Thoracic aorta endothelial cell (primary cell): ENCODE measurements at places on chromosomes 16 and 17. TPM values are rescaled to one million over a fixed set of nuclear protein-coding genes. Genes with fewer than 3 reads are reported as not detected.

Gene CPHXL2
- total RNA-seq: not detected in 2 replicates

Gene KRT33A
- total RNA-seq: not detected in 2 replicates

Gene FBXL20
- 12.2 and 13.5 TPM in 2 replicates for total RNA-seq

Gene LPCAT2
- total RNA-seq: 77.0 and 80.3 TPM in 2 replicates

Gene ACSF3
- 24.9 and 28.6 TPM in 2 replicates for total RNA-seq

Gene C17orf78
- total RNA-seq: not detected in 2 replicates

Gene CD300C
- not detected in 2 replicates for total RNA-seq

Gene CCDC200
- not detected in 2 replicates for total RNA-seq

Gene SMPD3
- not detected in 2 replicates for total RNA-seq

Gene ZFP1
- total RNA-seq: 16.5 TPM in 2 replicates

Gene GGA2
- 45.5 and 56.6 TPM in 2 replicates for total RNA-seq
